NAMALWA (cell line): ENCODE measurements at places on chromosomes 3 and 15.

GRCh38 chr3:153744889-153745288 lies 376.3 kb upstream of the ARHGEF26 start:
- DNase-seq: no peak

GRCh38 chr15:35479423-35479822 lies 66.5 kb downstream of the DPH6 start:
- no peak for DNase-seq

DNA sequence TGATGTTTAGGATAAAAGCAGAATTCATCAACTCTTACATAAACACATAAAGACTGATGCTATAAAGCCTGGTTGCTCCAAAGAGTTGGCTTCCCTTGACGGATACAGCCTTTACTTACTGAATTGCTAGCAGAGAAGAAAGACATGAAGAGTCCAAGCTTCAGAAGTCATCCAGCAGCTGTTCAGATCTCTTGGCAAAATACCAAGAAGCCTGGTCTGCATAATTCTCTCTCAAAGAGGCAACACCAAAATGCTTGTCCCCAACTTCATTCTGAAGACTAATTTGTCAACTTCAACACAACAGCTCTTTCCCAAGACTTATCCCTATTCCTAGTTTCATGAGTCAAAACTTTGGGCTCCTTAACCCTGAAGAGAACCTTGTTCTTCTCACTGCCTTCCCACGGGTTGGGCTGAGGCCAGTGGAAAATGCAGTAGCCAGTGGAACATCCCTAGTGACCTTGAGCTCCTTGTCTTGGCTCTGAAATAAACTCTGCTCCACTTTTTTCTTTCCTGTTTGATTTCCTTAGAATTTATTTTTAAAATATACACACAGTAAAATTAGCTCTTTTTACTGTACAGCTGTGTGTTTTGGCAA lies 119.2 kb upstream of the THBS1 start:
- no peak for DNase-seq

- DNase-seq: no peak
These were observed 61.1 kb downstream of the PCCB start for GRCh38 chr3:136311261-136311660.

- DNase-seq: peak; percentile 80
These were observed 4.0 kb downstream of the DIPK2A start for GRCh38 chr3:143975554-143976152.

- no peak for DNase-seq
These were observed 175.7 kb upstream of the SEMA6D start for GRCh38 chr15:47541562-47541961.

GRCh38 chr15:80752204-80752603 lies 27.0 kb upstream of the CEMIP start:
- DNase-seq: no peak

- no peak for DNase-seq
These were observed 103.2 kb upstream of the PPP2R3A start for GRCh38 chr3:135862361-135862760.

DNA sequence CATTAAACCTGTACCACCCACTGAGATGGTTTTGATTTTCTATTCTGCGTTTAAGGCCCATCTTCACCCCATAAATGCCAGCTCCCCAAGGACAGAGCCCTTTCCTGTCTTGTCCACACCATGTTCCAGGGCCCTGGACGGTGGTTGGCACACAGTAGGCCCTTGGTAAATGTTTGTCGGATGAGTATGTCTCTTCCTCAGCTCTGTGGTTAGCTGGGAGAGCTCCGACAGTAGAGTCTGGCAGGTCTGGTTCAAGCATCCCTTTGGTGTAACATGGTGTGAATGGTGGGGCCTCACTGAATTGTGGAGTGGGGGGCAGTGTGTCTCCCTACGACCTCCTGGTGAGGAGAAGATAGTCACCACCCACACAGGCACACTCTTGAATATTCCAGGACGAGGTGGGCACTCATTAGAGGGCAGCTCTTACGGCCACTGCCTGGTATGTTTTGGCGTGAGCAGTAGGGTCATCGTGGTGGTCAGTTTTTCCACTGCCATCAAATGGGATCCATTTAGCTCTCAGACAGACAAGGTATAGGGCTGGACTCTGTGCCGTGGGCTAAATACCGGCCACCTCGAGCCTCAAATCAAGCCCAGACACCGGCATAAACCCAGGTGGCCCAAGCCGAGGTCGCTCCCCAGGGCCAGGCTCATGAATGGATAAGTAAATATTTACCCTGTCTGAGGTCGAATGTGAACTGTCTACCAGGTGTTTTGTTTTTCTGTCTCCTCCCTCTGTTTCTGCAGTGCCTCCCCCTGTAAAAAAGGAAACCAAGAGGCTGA lies 61.3 kb downstream of the SMAD3 start:
- no peak for DNase-seq

GRCh38 chr15:89129123-89129815 lies 41.0 kb downstream of the ABHD2 start:
- peak; percentile 72 for DNase-seq

GRCh38 chr3:127647166-127647844 lies 18.3 kb downstream of the PODXL2 start:
- DNase-seq: no peak

DNA sequence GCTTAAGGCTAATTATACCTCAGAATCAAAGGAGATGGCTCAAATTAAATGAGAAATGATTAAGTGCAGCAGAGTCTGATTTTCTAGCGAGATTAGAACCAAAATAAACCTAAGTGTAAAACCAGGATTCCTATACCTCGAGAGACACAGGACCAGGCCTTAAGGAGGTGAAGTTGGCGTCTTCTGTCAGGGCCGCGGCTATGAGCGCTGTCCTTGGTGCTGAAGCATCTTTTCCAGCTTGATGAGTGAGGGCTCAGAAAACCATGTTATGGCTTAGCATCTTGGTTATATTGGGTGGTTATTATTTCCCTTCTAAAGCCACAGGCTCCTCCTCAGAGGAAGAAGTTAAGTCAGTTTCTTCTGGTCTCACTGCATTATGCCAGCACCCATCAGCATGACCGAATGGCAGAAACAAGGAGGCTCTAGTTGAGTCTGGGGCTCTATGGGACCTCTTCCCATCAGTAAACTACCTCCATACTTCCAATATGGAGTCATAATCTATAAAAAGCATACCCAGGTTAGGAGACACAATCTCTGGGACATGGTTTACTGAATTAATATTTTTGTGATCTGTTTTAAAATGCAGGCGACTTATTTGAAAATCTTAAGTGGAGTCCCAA lies 120.1 kb upstream of the NMNAT3 start:
- peak; percentile 16 for DNase-seq

- DNase-seq: no peak
These were observed 32.9 kb upstream of the SEC13 start for GRCh38 chr3:10353661-10354360.

DNA sequence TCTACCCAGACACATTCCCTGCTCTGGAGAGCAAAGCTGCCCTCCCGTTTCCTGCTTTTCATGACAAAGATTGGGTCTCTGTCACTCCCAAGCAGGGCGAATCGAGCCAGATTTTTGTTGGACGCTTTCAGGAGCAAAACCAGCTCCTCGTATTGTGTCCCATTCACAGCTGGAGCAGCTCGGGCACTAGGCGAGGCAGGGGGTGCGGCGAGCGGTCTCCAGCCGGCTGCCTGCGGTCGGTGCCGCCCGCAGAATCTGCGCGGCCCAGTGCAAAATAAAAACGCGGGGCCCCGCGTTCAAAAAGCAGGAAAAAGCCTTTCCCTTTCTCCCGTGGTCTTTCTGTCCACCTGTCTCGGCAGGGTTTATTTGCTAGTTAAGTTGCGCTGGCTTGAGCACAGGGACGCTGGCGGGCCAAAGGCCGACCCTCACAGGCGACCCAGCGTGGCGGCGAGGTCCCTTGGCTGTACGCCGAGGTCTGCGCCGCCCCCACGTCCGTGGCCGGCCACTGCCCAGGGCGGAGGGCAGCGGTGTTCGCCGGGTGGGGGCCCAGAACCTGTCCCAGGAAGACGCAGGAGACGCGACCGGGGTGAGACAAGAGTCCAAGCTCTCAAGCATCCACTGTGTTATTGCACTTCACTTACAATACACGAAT lies 71.2 kb downstream of the CYP19A1 start:
- DNase-seq: no peak

DNA sequence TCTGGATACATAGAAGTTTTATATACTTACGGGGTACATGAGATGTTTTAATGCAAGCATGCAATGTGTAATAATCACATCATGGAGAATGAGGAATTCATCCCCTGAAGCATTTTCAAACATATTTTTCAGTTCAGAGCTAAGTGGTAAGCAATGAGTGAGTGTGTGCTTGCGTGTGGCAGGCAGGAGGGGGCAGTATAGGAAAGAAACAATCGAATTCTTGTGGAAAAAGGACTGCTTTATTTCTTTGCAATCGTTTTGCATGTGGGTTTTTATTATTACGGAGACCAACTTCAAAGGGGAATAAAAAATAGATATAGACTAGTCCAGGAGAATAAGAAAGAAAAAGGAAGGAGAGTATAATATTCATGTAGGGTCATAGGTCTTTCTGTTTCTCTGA lies 271.6 kb downstream of the CHL1 start:
- DNase-seq: peak; percentile 25

DNA sequence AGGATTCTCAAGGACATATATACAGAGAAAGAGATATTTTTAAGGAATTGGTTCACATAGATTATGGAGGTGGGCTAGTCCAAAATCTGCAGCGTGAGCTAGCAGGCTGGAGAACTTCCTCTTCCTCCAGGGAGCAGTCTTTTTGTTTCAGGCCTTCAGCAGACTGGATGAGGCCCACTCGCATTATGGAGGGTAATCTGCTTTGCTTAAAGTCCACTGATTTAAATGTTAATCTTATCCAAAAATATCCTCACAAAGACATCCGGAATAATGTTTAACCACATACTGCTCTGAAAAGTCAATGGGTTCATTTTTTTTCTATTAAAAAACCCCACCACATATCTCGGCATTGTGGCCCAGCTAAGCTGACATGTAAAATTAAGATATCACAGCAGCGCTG lies 22.2 kb upstream of the NRROS start:
- no peak for DNase-seq

GRCh38 chr3:186639778-186640472 lies at the start of gene FETUB:
Gene FETUB (plus strand): TSS chr3:186640399. CDS start chr3:186640461, 62 bp downstream.
- DNase-seq: no peak

- DNase-seq: peak; percentile 92
These were observed 757 bp upstream of the DIPK2A start for GRCh38 chr3:143970773-143971358.

DNA sequence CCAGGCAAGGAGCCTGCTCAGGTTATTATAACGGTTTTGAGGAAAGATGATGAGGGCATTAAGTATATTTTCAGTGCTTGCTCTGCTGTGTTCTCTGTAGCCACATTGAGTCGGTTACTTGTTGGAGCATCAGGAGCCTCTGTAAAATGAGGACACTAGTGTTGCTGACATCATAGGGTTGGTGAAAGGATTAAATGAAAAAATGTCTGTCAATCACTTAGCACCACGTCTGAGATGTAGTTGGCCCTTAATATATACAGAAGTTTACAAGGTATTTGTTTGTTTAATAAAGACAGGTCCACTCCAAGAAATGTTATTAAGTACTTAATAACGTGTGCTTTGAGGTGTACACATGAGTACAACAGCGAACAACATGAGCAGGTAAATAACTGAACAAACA lies 735 bp upstream of the SLC25A26 start:
- peak; percentile 19 for DNase-seq

DNA sequence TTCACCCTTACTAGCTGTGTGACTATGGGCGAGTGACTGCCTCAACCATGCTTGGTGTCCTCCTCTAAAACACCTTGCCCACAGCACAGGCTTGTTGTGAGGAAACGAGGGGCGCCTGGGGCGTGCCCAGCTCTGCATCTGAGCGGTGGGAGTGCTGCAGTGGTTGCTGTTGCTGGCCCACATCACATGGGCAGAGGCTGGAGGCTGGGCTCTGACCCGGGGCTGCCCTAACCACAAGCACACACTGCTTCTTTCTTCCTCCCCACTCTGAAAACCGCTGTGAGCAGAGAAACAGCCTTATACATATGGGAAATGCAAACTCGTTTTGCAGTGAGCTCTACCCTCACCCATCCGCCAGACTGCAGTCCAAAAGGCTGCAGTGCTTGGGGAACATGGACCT lies 74.8 kb upstream of the RPL32 start:
- no peak for DNase-seq

DNA sequence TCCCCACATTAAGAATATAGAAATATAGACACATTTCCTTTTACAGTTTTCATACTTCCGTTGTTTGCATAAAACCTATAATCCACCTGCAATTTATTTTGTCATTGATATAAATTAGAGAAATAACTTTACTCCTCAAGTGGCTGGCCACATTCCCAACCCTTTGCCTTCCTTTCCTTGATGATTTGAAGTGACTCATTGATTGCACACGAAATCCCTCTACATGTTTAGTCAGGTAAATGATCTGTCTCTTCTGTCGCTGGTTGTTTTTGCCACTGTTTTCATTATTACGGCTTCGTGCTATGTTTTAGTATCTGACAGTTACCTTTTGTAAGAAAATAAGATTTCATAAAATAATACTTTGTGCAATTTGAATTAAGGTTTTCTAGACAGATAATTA lies 272.2 kb upstream of the NR2E3 start:
- DNase-seq: no peak

GRCh38 chr15:69826819-69827175 lies 270.9 kb downstream of the TLE3 start:
- no peak for DNase-seq

GRCh38 chr3:3802046-3802445 lies 2.8 kb downstream of the LRRN1 start:
- DNase-seq: no peak

DNA sequence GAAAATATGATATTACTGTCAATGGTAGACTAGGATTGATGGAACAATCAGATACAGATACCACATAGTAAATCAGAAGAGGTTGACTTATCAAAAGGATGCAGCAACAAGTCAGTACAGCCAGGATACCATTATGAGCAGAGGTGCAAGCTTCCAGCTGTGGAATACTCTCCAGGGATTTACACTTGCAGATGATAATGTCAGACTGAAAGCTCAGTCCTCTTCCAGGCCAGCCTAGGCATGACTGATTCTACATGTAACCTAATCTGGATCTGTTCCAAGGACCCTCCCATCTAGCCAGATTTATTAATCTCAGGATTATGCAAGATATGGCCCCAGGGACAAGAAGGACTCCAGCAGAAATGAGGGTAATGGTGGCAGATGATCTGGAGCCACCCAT lies 8.2 kb downstream of the FILIP1L start:
- DNase-seq: no peak

DNA sequence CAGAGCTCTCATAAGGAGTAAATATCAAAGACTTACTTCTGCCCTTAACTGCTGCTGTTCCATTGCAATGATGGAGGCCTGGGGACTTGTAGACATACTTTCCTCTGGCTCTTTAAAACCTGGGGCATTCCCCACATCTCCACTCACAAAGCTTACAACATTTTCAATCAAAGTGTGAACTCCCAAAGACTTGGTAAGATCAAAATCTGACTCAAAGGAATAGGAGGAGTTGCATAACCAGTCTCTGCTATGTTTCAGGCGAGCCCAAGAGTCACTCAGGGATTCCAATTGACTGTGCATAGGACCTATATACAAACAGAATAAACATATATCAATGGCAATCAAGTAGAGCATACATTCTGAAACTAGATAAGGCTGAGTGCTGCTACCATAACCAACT lies 101.5 kb downstream of the FBXL22 start:
- no peak for DNase-seq

- peak; percentile 84 for DNase-seq
These were observed 36.5 kb upstream of the KLHL6 start for GRCh38 chr3:183591881-183592521.

- DNase-seq: no peak
These were observed 46.0 kb upstream of the SMAD6 start for GRCh38 chr15:66655997-66656396.
